ENCODE measurements at places on chromosomes 16 and 17.

- DNase-seq: no peak
Observed at GRCh38 chr17:68382582-68383085, 74.7 kb downstream of the WIPI1 start.

GRCh38 chr16:53784291-53784690, 80.3 kb downstream of the FTO start:
- no peak for DNase-seq

- no peak for DNase-seq
Observed at GRCh38 chr17:9339958-9340357, 235.7 kb downstream of the STX8 start.

GRCh38 chr17:72862276-72862999, 230.1 kb downstream of the SLC39A11 start:
- DNase-seq: no peak

- DNase-seq: no peak
Observed at GRCh38 chr16:88619859-88620815, 18.2 kb upstream of the IL17C start.

DNA sequence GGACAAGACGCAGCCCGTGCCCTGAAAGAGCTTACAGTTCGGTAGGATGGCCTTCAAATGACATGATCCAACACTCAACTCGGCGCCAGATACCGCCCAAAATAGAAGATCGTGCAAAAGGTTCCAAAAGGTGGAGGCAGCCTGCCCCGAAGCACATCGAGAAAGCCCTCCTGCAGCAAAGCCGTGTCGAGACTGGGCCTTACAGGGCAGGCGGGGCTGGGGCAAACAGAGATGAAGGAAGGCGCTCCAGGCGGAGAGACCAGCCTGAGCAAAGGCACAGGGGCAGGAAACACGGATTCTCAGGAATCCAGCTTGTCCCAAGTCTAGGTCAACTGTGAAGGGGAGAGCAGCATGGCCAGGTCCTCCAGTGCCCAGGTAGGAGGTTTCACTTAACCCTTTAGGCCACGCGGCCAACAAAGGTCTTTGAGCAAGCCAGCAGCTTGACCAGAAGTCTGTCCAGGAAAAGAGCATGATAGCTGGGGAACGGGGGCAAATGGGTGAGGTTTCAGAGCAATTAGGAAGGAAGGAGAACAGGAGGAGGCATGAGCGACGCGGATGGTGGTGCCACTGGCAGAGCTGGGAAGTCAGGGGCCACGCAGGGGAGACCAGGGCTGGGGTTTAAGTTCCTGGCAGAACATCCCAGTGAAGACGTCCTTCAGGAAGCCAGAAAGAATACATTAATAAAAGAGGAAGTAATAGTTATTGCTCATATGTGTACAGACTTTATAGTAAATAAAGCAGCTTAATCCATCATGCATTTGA, 21.2 kb upstream of the EIF1 start:
- DNase-seq: no peak

- no peak for DNase-seq
Observed at GRCh38 chr17:4560837-4561256, 470 bp upstream of the GGT6 start.

DNA sequence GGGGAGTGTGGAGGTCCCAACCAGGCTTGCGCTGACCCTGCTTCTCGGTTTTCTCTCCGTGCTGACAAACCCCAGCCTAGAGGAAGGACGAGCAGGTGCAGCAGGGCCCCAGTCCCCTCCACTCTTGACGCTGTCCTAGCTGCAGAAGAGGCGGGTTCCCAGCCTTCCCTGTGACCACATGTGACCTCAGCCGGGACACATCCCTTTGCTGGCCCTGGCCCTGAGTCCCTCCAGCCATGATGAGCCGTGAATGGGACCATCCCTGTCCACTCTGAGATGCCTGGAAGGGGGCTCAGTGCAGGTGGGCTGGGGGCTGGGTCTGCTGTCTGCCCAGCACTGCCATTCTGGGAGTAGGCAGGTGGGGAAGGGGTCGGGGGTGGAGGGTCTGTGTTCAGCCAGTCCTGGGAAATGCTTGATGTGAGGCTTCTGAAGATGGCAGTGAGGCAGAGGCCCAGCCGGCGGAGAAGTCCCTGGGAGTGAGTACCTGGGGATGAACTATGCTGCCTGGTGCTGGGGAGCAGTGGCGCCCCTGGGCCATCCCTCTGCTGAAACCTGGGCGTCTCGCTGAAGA, 1.9 kb upstream of the TUBB3 start:
- no peak for DNase-seq

DNA sequence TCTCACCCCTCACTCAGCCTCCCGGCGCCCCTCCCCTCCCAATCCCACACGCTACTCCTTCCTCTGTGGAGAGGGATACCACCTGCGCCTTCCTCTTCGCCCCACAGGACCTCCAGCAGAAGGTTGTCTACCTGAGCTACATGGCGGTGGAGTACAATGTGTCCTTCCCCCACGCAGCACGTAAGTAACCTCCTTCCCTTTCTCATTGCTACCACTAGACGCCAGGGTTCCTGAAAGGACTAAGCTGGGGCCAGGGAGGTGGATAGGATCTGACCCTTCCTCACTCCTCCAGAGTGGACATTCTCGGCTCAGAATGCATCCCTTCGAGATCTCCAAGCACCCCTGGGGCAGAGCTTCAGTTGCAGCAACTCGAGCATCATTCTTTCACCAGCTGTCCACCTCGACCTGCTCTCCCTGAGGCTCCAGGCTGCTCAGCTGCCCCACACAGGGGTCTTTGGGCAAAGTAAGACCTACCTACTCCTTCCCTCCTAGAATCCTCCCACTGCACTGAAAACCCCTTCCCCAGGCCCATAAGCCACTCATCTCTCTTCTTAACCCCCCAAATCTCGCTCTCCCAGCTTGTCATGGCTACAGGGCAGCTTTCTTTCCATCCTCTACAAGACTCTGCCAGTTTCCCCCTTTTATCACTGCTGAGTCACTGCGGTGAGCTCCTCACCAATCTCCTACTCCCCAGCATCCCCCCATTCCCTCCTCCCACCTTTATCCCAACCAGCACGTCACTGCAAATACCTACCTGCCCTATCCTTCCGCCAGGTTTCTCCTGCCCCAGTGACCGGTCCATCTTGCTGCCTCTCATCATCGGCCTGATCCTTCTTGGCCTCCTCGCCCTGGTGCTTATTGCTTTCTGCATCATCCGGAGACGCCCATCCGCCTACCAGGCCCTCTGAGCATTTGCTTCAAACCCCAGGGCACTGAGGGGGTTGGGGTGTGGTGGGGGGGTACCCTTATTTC, 1.5 kb downstream of the CD68 start:
- DNase-seq: no peak

DNA sequence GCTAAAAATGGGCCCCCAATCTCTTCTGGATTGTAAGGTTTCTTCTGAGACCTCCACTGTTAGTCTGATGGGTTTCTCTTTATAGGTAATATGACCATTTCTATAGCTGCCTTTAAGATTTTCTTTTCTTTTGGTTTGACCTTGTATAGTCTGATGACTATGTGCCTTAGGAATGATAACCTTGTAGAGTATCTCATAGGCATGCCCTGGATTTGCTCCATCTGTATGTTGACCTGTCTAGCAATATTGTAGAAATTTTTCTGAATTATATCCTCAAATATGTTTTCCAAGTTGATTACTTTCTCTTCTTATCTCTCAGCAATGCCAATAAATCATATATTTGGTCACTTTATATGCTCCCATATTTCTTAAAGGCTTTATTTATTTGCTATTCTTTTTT, 1403.8 kb upstream of the GOT2 start:
- DNase-seq: no peak

DNA sequence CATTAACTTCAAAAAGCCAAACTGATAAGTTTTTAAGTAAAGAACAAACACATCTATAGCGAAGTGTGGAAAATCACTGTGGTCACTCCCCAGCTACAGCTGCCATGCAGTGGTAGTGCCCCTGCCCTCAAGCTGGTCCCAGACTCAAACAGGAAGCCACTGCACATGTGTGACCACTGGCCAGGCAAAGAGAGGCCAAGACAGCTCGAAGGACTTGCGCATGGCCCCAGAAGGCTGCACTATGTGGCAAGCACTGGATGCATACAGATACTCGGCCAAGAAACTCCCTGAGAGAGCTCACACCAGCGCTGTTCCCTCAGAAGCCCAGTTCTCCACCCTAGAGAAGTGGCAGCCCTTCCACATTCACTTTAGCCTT, 82.4 kb downstream of the ANKRD11 start:
- no peak for DNase-seq

- DNase-seq: no peak
Observed at GRCh38 chr17:12567077-12568053, 98.3 kb upstream of the MYOCD start.

- peak; percentile 25 for DNase-seq
Observed at GRCh38 chr17:27807567-27808470, 7.5 kb upstream of the NOS2 start.

- peak; percentile 14 for DNase-seq
Observed at GRCh38 chr17:72719578-72720493, 372.7 kb downstream of the SLC39A11 start.

- no peak for DNase-seq
Observed at GRCh38 chr17:50887705-50888245, 21.6 kb upstream of the TOB1 start.

- DNase-seq: no peak
Observed at GRCh38 chr17:51298508-51299371, 38.4 kb downstream of the UTP18 start.

DNA sequence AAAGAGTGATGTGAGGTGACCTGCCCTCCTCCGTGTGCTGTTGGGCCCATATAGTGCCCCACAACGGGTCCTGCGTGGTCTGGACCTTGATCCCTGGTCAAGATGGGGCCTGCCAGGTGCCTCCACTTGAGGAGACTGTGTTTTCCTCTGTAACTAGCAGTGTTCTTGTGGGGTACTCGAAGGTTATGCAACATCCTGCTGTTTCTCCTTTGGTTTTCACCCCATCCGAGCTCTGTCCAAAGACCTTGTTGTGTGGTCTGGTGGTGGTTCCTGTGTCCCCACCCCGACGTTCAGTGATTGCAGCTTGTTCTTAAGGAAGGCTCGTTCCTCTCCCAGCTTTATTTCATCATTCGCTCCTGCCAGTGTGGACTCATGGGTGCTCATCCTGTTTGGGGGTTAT, 38.7 kb upstream of the ZNF750 start:
- DNase-seq: no peak

DNA sequence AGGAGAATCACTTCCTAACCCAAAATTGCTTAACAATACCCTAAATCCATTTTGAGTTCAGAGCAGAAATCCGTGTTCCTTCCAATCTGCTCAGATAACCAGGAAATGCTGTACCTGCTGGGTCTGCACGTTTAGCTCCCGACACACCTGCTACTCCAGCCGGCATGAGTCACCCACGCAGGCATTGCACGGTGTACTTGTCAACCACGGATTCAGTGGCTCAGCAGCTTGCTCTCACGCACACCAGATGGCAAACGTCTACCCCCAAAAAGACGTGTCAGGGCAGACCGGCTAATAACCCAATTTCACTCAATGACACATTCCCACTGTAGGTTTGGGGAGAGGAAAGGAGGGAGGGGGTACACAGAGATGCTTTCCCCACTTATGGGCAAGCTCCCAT, 468.1 kb downstream of the SOX9 start:
- DNase-seq: no peak

GRCh38 chr17:43411369-43411677, 12.5 kb downstream of the ARL4D start:
- no peak for DNase-seq
